ENCODE measurements at places on chromosomes 5 and 9.

- DNase-seq: no peak
Measured at GRCh38 chr5:118597543-118597942, 390.8 kb downstream of the DTWD2 start.

DNA sequence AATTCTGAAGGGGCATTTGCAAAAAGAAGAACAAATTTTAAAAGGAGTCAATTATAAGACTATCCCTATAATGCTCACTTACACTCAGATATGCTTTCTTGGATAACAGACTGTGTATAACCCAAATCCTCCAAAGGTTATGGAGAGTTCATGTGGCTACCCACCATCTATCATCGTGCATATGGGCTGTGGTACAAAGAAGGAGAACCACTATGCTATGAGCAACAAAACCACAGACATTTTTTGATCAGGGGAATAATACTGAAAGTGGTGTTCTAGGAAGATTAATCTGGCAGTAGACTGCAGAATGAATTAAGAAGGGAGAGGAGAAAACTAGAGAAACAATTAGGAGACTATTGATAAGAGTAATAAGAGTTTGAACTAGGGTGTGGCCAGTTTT is 16.8 kb downstream of the NR3C1 start:
- no peak for DNase-seq

GRCh38 chr5:138065102-138065501 is 18.7 kb upstream of the WNT8A start:
- no peak for DNase-seq

- DNase-seq: peak; percentile 38
Measured at GRCh38 chr9:93827545-93828330, 127.4 kb downstream of the BARX1 start.

DNA sequence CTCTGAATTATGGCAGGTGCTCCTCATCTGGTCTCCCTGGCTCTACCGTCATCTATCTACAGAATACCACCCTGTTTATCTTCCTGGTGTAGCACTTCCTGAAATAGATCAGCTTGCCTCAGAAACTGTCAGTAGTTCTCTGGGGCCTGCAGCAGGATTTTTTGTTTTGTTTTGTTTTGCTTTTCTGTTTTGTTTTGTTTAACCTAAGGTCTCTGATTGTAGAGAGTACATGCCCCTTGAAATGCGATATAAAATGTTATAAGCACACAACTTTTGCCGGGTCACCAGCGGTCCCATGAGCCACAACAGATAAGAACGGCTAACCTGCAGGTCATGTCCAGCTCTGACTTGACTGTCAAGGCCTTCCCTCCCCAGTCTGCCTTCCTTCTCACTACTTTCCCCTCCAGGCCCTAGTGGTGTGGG is 26.6 kb upstream of the CREBRF start:
- DNase-seq: peak; percentile 44

- no peak for DNase-seq
Measured at GRCh38 chr5:132327252-132327955, 33.2 kb downstream of the SLC22A4 start.

GRCh38 chr5:168064933-168065622 is 226.4 kb upstream of the WWC1 start:
- no peak for DNase-seq

Measured in testis (tissue), 5 donors.